ENCODE measurements at places on chromosomes 4 and X. TPM values are rescaled to one million over a fixed set of nuclear protein-coding genes. Genes with fewer than 3 reads are reported as not detected.

The SSR4 gene
- 203 TPM for total RNA-seq

GRCh38 chr4:89438102-89438831, 130.7 kb upstream of the GPRIN3 start:
- H3K27ac ChIP-seq, result peak overlapping the region; percentile 65
- no peaks in the 10 kb centered on the region for H3K36me3 ChIP-seq
- no peaks in the 10 kb centered on the region for H3K27me3 ChIP-seq

The PCYT1B gene
- total RNA-seq, result not detected

GRCh38 chr4:12360391-12360790, 931.7 kb upstream of the HS3ST1 start:
- DNase-seq, result no peak
- H3K36me3 ChIP-seq, result no peaks in the 10 kb centered on the region
- H3K4me1 ChIP-seq, result no peaks in the 10 kb centered on the region
- no peak overlapping the region for H3K4me3 ChIP-seq
- H3K27ac ChIP-seq, result no peak overlapping the region
- no peaks in the 10 kb centered on the region for H3K27me3 ChIP-seq

The DEFB131A gene
- not detected for total RNA-seq

The PDLIM5 gene
- 26.7 TPM for total RNA-seq

DNA sequence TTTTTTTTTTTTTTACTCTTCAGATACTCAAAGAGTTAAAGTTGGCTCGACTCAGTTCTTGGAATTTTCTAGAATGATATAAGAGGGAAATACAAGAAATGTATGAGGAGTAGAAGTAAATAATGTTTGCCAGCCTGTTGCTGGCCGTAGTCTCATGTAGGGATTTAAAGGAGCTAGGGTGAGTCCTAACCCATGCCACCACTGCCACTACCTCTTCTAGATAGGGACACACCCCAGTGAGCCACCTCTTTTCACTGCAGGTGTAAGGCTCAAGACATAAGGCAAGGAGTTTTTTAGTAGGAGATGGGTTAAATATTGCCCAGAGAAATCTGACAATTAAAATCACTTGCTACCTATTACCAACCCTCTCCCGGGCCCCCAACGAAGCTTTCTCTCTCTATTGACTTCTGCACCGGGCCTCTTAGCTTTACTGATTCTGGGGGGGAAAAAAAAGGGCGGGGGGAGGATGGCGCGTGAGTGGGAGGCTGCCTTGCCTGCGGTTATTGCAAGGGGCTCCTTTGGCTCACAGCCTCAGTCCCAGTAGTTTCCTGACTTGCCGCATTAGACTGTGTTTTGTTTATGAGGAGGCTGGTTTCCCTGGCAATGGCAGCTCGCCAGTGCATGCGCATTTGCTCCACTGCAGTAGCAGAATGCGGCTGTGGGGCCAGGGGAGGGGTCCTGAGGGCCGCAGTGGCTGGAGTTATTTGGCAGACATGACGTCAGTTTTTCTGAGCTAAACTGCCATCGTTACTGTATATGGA, 3.0 kb downstream of the LINC00632 start:
- no peaks in the 10 kb centered on the region for H3K4me1 ChIP-seq
- peak overlapping the region; percentile 26 for H3K4me3 ChIP-seq
- H3K27ac ChIP-seq, result no peak overlapping the region
- DNase-seq, result peak; percentile 29

The NXF2B gene
- total RNA-seq, result not detected

DNA sequence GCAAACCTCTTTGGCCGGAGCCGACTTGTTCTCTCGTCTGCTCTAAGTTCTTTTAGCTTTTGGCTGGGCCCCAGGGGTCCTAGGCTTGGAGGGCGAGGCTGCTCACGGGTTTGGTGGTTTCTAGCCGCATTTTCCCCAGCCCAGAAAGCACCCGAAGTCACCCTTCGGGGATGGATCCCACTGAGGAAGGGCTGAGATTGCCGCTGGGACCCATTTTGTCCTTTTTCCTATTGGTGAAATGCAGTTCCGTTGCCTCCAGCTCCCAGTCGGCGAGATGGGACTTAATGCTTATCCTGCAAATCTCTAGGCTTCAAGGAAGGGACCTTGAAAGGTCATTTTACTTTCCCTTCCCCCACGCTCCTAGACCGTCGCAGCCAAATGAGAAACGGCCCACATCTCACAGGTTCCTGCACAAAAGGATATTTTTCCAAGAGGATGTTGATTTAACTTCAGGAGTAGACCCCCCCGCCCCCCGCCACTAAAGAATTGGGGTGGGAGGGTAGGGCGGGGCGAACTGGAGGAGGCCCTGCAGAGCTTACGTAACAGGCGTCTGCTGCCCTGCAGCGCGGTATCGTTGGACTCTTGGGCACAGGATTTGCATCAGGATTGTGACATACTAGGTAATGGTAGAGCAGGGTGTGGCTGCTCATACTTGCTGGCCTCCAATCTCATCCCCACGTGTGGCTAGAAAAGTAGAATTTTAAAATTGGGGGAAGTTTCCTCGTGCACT, 564 bp downstream of the PGK1 start:
- DNase-seq, result peak; percentile 26
- H3K27me3 ChIP-seq, result no peaks in the 10 kb centered on the region
- peaks cover 60% of the 10 kb centered on the region for H3K4me1 ChIP-seq
- peak overlapping the region; percentile 92 for H3K4me3 ChIP-seq
- H3K36me3 ChIP-seq, result peaks cover 51% of the 10 kb centered on the region
- peak overlapping the region; percentile 95 for H3K27ac ChIP-seq

DNA sequence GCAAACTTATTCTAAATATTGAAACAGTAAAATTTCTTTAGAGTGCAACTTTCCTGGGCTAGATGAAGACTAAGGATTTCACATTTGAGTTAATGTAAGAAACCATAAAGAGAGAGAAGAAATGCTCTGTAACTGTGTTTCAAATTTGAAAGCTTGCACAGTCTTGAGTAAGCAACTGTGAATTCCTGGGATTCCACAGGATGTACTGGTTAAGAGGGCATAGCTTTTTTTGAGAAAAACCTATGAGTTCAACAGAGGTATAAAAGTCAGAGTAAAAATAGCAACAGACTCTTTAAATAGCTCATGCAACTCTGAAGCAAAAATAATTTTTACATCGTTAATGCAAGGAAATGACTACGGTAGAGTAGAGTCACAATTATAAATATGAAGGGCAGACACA, 25.5 kb downstream of the ZNF330 start:
- H3K4me1 ChIP-seq, result peaks cover 12% of the 10 kb centered on the region
- H3K36me3 ChIP-seq, result no peaks in the 10 kb centered on the region
- peaks cover 4% of the 10 kb centered on the region for H3K27me3 ChIP-seq
- H3K4me3 ChIP-seq, result no peak overlapping the region

- no peaks in the 10 kb centered on the region for H3K36me3 ChIP-seq
- no peak for DNase-seq
- no peaks in the 10 kb centered on the region for H3K4me1 ChIP-seq
Measured at GRCh38 chr4:174449152-174449551, 73.1 kb downstream of the HPGD start.

DNA sequence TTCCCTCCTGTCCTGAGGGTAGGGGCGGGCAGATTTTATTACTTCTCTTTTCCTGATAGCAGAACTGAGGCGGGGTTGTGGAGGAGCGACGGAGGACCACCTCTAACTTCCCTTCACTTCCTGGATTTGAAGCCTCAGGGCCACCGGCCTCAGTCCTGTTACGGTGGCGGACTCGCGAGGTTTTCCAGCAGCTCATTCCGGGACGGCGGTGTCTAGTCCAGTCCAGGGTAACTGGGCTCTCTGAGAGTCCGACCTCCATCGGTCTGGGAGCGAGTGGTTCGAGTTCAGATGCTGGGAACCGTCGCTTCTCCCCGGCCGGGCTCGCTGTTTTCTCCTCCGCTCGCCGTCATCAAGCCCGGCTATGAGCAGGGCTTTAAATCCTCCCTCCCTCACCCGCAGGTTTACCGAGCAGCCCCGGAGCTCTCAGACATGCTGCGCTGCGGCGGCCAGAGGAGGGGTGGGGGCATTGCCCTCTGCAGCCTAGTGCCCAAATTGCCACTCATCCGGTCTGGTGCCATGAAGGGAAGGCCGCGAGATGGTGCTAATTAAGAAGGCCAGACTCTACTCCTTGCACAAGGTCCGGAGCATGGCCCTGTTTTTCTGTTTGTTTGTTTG, 23.3 kb downstream of the HAND2 start:
- peaks cover 94% of the 10 kb centered on the region for H3K27me3 ChIP-seq
- peak overlapping the region; percentile 13 for H3K4me3 ChIP-seq
- no peak overlapping the region for H3K27ac ChIP-seq
- peaks cover 30% of the 10 kb centered on the region for H3K4me1 ChIP-seq
- DNase-seq, result no peak

The BANK1 gene
- total RNA-seq, result 0.10 TPM

The ATP1B4 gene
- total RNA-seq, result not detected

GRCh38 chr4:47383829-47384427, 79.6 kb downstream of the COMMD8 start:
- no peak overlapping the region for H3K4me3 ChIP-seq
- H3K36me3 ChIP-seq, result no peaks in the 10 kb centered on the region
- H3K27ac ChIP-seq, result no peak overlapping the region
- H3K4me1 ChIP-seq, result no peaks in the 10 kb centered on the region
- H3K27me3 ChIP-seq, result peaks cover 20% of the 10 kb centered on the region

The GPC3 gene
- total RNA-seq, result 0.81 TPM

The SATL1 gene
- total RNA-seq, result not detected

GRCh38 chr4:4862665-4863482, 3.4 kb downstream of the MSX1 start:
- peak overlapping the region; percentile 54 for H3K27ac ChIP-seq
- H3K27me3 ChIP-seq, result peaks cover 74% of the 10 kb centered on the region
- no peak for DNase-seq
- peaks cover 19% of the 10 kb centered on the region for H3K4me1 ChIP-seq
- no peak overlapping the region for H3K4me3 ChIP-seq

All from activated CD4-positive, alpha-beta T cell treated with anti-CD3 and anti-CD28 coated beads, Interleukin-2, amount 10 ng/mL, durations not matched to agents 7 days and 5 days (primary cell).